Effector memory CD4-positive, alpha-beta T cell (primary cell): ENCODE measurements at places on chromosomes 5 and 9.

GRCh38 chr9:130073373-130073772, 19.7 kb downstream of the GPR107 start:
- DNase-seq: no peak

DNA sequence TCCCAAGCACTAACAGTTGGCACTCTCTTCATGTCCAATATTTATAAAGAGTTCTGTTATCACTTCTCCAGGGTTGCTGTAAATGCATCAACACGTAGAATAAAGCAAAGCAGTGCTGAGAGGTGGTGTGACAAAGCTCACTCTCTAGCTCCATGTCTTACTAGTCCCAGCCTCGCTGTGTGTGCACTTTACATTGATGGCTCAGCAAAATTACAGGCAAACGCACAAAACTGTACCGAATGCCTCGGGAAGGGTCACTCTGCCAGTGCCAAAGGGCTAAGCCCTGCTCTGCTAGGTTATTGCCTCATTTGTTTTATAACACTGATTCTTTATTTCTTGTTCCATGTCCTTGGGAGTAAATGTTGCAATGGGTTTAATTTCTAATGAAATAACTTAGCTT, 1005.9 kb upstream of the WWC1 start:
- DNase-seq: no peak

- no peak for DNase-seq
These were observed 84.4 kb downstream of the CNTLN start for GRCh38 chr9:17219261-17219660.

DNA sequence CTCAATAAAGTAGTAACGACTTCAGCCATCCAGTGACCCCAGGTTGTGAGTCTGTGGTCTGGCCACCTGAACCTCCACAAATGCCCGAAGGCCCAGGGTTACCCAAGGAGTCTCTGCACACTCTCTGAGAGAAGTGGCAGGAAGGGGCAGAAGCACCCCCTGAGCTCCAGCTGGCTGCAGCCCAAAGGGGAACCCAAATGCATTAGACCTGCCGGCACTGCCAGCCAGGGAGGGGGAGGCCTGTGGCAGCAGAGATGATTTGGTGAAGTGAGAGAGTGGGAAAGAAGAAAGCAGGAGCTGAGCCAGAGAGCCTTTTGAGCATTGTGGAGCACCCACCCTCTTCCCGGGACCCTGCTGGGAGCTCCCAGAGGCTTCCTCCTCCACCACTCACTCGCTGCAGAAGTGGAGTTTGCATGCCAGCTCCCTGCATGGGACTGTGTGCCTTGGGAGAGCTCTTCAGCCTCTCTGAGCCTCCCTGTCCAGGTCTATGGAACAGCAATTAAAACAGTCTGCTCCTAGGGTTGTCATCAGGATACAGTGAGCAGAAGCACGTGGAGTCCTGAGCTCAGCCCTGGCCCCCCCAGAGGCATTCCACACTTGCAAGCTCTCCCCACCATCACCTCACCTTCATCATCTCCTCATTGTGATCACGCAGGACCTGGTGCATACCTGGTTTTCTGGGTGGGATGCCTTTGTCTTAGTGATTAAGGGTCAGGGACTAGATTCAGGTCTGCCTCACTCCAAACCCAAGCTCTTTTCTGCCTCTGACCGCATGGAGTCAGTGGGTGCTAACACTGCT, 13.8 kb upstream of the ANGPTL2 start:
- DNase-seq: no peak

GRCh38 chr5:172035049-172035448, 28.6 kb upstream of the FBXW11 start:
- DNase-seq: no peak

DNA sequence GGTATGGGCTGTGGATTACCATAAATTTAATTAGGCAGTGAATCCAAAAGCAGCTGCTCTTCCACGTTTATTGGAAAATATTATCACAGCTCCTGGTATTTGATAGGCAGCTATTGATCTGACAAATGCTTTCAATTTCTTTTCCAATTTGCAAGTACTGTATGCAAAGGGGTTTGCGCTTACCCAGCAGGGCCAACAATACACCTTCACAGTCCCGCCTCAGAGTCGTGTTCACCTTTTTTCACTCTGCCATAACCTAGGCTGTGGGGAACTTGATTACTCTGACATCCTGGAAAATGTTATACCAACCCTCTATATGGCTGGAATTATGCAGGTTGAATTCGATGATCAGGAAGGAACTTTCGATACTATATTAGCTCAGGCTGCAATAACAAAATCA, 32.3 kb upstream of the TENT4A start:
- no peak for DNase-seq

GRCh38 chr9:91196103-91196950, 165.4 kb downstream of the AUH start:
- DNase-seq: no peak

DNA sequence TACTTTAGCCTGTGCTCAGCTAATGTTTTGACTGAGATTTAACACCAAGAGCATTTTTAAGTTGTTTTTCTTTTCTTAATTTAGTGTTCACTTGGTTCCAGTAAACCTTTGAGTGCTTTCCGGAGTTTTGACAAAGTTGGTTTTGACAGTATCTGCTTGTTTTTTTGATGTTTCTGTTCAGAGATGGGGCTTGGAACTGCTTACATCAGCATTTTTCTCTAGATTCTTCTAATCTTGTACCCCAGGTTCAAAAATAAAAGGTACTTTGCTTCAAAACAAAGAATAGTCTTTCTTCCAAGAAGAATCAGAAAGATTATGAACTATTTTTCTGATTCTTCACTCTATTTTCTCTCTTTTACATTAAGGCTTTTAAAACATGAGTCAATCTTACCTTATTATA, 132.2 kb downstream of the DPYSL3 start:
- no peak for DNase-seq

DNA sequence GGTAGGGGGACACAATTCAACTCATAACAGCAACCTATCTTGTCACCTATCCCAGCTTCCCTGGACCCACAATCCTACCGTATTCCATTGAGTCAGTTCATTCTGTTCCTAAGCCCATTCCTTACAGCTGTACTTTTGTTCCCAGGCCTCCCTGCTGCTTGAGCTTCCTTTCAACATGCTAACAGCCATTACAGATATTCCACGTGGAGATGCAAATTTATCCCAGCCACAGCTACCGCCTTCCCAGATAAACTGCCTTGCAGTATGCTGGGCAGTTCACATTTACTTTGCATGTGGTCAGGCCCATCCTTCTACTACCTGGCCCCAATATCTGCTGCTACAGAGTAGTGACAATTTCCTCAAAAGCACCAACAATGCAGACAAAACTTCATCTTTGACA, 23.0 kb downstream of the RIGI start:
- no peak for DNase-seq

GRCh38 chr9:87063871-87064270, 116.6 kb upstream of the GAS1 start:
- DNase-seq: no peak

GRCh38 chr9:95073042-95073607, 244.4 kb downstream of the FANCC start:
- DNase-seq: no peak

DNA sequence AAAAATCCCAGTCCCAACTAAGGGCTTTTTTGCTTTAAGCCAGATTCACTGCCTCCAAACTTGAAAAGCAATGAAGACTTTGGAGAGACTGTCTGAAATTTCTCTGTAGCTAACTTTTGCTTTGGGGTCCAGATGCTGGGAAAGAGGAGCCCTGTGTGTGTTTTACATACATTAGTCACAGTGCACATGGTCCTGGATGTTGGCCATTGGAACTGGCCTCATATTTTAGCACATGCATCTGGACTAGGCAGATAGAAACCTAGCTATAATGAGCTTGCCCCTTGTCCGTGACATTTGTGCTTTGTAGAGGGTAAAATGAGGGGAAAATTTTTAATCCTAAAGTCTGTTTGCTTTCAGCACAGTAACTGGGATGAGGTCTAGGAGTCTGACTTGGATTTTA, 421.7 kb downstream of the CDK5RAP2 start:
- DNase-seq: no peak

DNA sequence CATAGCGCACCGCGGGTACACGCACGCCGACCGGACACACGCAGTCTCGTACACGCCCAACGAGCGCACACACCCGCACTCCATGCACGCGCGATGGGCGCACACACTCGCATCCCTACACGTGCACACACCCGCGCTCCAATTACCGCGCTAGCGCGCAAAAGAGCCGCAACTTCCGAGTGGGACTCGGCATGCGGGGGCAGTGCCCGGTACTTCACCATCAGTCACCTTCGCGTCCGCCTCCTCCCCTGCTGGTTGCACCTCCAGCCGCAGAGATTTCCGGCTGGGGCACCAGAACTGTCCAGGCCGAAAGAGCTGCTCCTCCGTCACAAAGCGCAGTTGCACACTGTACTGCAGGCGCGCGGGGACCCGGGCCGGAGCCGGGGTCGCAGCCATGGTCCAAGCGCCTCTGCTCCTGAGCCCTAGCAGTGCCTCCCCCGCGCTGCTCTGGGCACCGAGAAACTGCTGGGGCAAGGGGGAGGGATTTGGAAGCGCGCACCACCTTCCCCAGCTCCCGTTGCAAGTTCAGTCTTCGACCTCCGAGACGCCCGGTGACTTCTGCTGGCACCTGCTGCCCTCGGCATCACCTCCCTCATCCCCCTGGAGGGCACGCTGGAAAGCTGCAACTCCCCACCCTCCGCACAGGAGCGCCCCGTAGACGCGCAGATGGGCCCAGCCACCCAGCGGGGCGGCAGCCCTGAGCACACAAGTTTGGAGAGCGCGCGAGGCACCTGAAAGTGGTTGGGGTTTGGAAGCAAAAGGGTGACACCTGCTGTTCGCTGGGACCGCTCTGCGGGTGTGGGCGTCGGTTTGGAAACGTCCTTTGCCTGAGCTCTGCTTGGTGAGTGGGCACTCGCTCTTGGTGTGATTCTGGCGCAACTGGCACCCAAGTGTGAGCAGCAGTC, 337.4 kb upstream of the PUM3 start:
- no peak for DNase-seq

DNA sequence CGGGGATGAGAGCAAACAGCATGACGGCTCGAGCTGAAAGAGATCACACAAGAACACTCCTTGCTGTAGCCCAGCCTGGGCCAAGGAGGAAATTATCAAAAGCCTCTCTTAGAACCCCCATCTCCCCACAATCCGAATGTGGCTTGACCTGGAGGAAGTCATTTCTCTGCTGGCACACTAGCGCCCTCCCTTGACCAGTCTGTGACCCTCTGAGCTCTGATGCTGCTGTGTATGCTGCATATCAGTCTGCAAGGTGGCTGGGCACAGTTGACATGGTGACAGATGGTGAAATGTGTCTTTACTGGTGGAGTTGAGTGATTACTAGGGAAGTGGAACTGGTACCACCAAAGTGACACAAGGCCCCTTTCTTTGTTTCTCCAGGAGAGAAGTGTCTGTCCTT, 3.3 kb downstream of the SLC46A2 start:
- DNase-seq: no peak

GRCh38 chr9:105535920-105536668, 21.8 kb upstream of the FKTN start:
- DNase-seq: no peak

DNA sequence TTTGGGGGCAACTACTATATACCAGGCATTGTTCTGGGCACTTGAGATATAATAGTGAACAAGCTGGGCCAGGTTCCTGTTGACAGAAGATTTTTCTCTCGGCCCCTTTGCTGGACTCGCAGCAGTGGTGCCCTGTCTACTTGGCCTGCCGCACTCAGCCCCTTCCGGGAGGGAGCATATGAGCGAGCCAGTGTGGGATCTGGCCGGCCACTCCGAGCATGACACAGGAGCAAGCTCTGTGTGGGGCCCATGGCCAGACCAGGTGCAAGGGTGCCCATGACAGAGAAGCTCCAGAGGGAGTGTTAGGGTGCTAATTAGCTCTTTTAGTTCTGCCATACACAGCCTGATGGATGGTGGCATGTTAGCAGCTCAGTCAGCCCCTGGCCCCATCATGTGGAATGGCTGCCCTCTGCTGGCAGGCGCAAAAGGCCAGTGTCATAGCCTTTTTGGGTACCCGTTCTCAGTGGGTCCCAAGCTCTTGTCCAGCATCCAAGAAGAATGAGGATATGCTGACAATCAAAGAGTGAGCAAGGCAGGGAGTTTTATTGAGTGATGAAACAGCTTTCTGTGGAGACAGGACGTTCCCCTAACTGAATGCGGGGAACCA, 9.3 kb upstream of the KIF4B start:
- no peak for DNase-seq

DNA sequence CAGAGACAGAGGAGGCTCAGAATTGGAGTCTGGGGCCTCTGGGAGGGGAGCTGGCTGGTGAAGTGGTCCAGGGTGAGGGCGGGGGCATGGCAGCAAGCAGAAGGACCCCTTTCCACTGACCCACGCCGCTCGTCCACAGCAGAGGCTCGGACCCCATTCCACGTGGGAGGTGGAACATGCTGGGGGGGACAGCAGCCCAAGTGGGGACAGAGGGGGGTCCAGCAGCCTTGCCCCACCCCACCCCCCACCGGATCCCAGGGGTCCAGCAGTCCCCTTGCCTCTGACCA, 25.4 kb upstream of the NKD2 start:
- no peak for DNase-seq

DNA sequence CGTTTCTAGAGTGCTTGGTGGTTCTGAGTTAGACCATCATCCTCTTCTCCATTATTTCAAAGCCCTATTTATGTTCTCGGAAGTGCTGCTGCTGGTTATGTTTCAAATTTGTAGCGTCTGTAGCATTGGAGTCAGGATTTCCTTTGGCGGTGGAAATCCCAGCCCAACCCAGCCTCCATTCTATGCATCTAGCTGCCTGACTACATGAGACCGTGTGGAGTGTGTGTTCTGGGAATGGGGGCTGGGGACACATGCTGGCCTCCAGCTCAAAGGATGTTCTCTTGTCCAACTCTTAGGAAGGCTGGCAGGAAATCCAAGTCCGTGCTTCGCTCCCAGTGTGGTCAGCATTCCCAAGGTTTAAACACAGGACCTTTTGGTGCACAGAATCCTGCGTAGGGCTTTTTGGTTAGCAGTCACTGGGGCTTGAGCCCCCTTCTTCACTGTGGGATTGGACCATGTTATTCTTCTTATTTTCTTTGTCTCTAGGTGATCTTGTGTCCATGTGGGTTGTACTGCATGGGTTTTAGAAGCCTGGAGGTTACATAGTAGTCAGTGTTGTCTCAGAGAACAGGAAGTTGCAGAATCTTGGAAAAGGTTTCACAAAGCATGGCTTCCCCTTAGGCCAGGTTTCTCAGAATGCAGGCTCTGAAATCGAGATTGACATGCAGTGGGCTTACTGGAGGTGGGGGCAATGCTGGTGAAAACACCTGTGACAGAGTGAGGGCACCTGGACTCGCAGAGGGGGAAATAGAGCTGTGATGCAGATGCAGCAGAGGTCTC, 132.2 kb downstream of the ARHGAP26 start:
- no peak for DNase-seq

- DNase-seq: no peak
These were observed 14.3 kb upstream of the KLF9 start for GRCh38 chr9:70428781-70429180.
